ENCODE measurements at places on chromosomes 7 and 10.
A peak's percentile ranks its signal among the peaks of the same experiment; 100 is the strongest.

- no peak for DNase-seq
Measured at GRCh38 chr7:20053334-20054104, 163.7 kb downstream of the MACC1 start.

DNA sequence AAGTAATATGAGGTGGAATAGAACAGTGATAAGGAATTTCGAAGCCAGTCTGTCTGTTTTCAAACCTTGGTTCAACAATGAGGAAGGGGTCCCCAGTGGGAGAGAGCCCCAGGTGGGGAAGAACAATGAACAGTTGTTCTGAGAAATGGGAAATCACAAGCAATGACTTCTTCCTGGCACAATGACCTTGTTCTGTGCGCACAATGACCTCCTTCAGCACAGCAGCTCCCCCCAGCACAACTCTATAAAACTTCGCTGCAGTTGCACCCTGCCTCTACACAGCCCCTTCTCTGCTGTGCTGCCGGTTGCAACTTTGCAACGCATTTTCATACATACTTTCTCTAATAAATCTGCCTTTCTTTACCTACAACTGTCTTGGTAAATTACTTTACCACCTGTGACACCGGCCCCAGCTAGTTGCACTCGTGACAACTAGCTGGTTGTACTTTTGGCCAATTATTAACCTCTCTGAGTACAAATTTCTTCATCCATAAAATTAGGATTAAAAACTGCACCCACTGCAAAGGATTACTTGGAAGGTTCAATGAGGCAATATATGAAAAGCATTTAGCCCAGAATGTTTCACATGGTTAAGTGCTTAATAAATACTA, 40.5 kb downstream of the ASB4 start:
- no peak for DNase-seq

DNA sequence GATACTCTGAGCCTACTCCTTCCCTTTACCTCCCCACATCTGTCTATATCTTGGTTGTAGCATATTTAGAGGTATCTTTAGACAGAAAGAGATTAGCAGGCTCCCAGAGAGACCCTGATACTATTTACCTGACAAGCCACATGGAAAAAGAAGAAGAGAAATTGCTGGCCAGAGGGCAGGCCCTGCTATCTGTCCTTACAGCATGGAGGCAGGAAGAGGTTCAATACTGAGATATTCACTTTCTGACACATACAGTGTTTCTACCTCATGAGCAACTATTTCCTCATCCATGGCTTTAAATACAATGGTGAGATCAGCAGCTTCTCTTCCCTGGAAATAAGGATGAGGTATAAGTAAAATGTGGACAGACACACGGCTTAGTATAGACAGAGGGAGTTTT, 33.9 kb upstream of the TSPAN13 start:
- DNase-seq, result no peak

- DNase-seq, result no peak
Measured at GRCh38 chr7:125516194-125516593, 586.6 kb upstream of the POT1 start.

DNA sequence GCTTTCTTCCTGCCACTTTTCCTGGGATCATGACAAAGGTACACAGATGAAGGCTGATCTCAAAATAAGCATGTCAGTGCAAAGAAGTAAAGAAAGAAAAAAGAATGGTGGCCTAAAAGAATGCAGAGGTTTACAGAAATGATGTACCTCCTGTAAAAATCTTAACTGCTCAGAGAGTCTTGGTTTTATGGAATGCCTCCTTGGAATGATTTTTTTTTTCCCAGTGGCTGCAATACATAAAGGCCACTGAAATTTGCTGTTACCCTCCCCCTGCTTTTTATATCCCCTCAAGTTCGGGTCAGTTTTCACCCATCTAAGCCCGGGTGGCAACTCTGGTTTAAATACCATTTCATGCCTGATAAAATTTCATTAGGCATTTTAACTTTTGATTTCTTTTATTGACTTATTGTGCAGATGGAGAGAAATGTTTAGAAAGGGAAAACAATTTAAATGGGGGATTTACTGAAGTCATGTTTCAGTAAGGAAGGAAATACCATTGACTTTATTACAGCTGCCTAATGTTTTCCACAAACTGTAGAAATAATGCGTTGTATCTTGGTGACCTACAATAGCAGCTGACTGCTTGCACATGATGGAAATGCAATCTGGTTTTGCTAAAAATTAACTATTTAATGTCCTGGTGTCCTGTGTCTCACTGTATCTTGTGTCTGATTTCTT, 102.5 kb downstream of the SAMD9 start:
- DNase-seq, result no peak

GRCh38 chr7:75993689-75994387, 557 bp downstream of the TMEM120A start:
- no peak for DNase-seq

- DNase-seq, result no peak
Measured at GRCh38 chr10:75663947-75664664, 232.7 kb downstream of the LRMDA start.

DNA sequence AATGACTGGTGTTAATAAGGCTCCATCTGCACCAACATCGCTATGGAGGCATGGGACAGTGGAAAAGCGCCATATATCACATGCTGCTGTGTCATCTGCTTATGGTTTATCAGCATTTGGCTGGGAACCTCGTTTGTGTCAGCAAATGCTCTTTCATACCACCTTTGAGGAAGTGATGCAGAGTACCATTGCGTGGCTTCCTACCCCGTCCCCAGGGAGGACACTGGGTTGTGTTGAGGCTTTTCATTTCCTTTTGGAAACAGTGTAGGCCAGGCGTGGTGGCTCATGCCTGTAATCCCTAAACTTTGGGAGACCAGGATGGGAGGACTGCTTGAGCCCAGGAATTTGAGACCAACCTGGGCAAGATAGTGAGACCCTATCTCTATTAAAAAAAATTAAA, 6.8 kb downstream of the TACR2 start:
- DNase-seq, result no peak

GRCh38 chr10:84138478-84139125, 707 bp upstream of the GHITM start:
- peak; percentile 65 for DNase-seq

GRCh38 chr7:99837649-99838361, 10.0 kb downstream of the CYP3A43 start:
- DNase-seq, result no peak

GRCh38 chr10:46096446-46096845, 50.4 kb upstream of the MSMB start:
- no peak for DNase-seq

DNA sequence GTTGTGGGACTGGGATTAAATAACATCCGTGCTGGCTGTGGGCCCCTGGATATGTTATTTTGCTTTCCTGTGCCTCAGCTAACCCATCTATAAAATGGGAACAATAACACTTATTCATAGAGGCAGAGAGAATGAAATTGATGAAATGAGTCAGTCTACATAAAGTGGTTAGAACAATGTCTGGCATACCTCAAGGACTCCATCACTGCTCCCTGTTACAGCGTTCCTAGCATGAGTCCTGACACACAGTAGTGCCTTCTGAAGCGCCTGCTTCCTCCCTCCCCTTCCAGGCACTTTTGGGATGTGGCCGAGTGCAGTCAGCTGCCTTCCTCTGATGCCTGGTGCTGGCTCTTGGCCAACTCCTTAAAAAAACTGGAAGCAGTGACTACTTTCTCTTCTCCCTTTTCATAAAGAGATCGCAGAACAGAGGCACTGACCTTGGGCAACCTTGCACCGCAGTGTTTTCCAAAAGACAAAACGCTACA, 108.4 kb upstream of the ZMIZ1 start:
- DNase-seq, result no peak

GRCh38 chr7:10662982-10663884, 310.4 kb upstream of the PHF14 start:
- DNase-seq, result no peak

GRCh38 chr10:121990015-121990677, 1.2 kb downstream of the TACC2 start:
- DNase-seq, result no peak

DNA sequence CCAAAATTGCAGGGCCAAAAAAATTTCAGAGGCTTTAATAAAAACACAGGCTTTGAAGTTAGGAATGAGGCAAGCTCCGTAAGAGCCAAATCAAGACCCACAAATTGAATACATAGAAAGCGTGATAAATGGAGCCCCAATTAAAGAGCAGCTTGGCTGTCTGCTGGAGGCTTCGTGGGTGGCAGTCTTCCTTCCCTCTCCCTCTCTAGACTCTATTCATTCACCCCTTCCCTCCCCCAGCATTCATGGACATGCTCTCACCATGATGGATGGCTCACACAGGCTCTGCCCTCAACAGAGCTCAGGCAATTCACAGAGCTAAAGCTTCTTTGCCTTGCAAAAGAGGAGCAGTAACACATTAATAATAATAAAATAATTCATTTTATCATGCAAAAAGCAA, 214.1 kb downstream of the HERPUD2 start:
- DNase-seq, result no peak

DNA sequence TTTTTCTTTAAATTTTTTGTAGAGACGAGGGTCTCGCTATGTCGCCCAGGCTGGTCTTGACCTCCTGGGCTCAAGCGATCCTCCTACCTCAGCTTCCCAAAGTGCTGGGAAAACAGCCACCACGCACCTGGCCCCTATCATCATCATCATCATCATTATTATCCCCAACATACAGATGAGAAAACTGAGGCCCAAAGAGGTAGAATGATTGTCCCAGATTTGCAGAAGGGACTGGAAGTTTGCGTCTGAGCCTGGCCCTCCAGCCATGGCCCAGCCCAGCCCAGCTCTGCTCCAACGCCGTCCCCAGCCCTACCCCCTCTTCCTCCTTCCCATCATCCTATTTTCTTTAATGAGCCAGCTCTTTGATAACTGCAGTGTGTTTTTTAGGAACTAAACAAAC, 34.9 kb downstream of the TMEM130 start:
- DNase-seq, result no peak

GRCh38 chr10:18599392-18599791, 52.0 kb downstream of the NSUN6 start:
- DNase-seq, result no peak

- DNase-seq, result no peak
Measured at GRCh38 chr7:85566095-85566794, 379.4 kb upstream of the SEMA3D start.

- DNase-seq, result no peak
Measured at GRCh38 chr7:149529136-149529718, 31.6 kb upstream of the ZNF746 start.

GRCh38 chr7:20083781-20084180, 133.4 kb downstream of the MACC1 start:
- no peak for DNase-seq

DNA sequence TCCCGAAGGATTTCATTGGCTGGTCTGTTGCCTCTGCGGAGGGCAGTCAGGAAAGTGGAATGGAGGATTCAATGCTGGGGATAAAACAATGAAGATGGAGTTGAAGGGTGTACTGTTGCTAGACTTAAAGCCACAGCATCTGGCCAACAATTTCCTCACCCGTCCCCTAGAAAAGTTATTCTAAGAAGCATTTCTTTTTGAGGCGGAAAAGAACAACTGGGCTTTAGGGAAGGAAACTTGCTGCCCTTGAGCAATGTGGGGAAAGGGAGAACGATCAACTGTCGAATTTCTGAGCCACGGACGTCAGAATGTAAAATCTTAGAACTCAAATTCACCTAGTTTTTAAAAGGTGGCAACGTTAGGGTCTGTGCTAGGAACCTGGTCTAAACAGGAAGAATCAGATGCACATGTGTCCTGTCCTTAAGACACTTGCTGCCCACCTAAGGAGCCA, 664 bp downstream of the FMC1 start:
- no peak for DNase-seq

DNA sequence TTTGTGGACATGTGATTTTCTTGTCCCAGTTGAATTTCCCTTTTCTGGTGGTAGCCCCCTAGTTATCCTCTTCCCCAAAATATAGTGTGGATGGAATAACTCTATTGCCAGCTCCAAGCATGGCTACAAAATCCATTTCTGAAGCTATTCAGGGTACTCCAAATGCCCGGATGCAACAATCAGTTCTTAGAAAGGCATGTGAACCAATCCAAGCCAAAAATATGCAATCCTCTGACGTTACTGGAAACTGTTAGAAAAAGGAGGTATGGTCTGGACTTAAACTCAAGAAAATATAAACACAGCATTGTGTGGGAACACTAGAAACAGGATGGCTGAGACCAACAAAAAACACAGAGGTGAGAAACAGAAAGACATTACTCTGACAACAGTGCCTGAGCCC, 347.0 kb downstream of the GPAM start:
- no peak for DNase-seq

- DNase-seq, result no peak
Measured at GRCh38 chr7:113071465-113071864, 15.2 kb downstream of the GPR85 start.

DNA sequence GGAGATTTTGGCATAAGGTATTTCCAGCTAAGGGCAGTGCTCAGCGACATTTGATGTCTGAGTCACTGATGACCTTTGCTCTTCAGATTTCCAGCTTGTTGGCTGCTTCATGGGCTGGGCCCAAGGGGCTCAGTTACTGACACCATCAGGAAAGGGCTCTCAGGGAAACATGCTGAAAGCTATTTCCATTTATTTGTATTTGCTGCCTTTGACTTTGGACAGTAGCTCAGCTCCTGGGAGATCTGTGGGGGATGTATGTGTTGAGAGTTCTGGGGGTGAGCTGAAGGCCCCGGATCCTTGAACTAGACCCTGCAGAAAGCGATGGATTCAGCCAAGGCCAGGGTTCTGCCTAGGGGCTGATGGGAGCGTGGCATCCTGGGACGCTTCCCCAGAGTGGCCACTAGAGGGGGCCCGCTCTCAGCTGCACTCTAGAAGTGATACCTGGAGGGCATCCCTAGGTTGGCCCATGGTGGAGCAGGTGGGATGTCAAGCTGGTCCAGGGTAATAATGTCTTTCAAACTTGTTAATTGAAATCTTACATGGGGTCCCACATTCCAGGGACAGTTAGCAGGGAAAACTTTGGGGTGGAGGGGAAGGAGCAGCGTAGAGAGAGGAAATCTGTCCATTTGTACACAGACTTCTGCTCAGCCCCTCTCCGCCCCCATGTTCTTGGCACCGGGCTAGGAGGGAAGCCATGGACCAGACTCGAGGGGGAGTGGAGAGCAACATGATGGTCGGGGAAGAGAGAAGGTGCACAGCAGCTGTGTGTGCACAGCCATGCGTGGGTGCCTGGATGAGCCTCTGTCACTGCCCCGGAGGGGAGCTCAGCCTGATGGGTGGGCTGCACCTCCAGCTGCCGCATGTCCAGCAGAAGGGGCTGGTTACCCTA, 3.0 kb upstream of the BTBD16 start:
- peak; percentile 33 for DNase-seq

DNA sequence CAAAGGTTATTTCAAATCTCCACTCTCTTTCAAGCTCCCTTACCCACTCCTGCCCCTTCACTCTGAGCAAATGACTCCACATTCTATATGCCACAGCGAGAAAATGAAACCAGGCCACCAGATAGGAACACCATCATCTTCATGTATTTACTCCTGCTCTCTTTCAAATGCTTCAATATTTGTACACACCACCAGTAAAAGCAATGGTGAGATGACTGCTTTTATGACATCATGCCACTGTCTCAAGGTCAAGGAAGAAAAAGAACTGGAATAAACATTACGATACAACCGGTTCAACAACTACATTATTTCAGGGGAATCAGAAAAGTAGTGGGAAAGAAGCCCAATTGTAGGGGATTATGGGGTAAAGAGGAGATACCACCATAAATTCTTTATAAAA, 32.7 kb downstream of the PUS7 start:
- DNase-seq, result no peak

- DNase-seq, result no peak
Measured at GRCh38 chr10:113525713-113526112, 27.1 kb upstream of the HABP2 start.

- no peak for DNase-seq
Measured at GRCh38 chr7:17109020-17109419, 189.4 kb upstream of the AHR start.

GRCh38 chr7:100483090-100483721, 521 bp upstream of the NYAP1 start:
- peak; percentile 69 for DNase-seq

- DNase-seq, result peak; percentile 47
Measured at GRCh38 chr7:873367-874002, 2.9 kb upstream of the GET4 start.

Data from activated CD4-positive, alpha-beta T cell treated with anti-CD3 and anti-CD28 coated beads, Interleukin-2, amount 50 U/mL, for 24 hours (primary cell).